B cell (primary cell): ENCODE measurements at places on chromosomes 1 and 21.

DNA sequence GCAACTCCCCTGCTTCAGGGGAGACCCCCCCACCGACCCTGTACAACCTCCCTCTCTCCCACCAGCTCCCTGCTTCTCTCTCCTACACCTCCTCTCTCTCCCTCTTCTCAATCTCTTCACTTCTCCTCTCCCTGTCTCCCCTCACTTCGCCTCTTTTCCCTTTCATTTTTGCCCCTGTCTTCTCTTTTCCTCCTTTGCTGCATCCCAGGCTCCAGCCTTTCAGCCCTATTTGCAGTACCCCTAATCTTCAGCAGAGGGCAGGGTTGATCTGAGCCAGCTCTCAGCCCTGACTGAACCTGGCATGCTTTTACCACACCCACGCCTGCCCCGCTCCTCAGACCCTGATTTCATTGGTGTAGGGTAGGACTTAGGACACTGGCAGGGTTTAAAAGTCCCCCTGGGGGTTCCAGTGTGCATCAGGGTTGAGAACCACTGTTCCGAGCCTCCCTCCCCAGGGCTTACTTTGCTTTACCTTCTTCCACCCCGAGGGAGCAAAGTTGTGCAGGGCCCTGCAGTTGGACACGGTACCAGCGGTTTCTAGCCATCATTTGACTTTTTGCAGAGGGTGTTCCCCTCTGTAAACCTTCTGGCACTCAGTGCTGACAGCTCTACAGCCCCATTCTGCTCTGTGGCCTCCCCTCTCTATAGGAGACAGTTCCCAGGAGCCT is 67.3 kb upstream of the CNTN2 start:
- H3K36me3 ChIP-seq = no peaks in the 10 kb centered on the region
- peak; percentile 75 for DNase-seq

GRCh38 chr1:40906781-40907400 is 44.7 kb upstream of the CITED4 start:
- H3K27ac ChIP-seq = no peak overlapping the region
- no peaks in the 10 kb centered on the region for H3K27me3 ChIP-seq
- H3K36me3 ChIP-seq = no peaks in the 10 kb centered on the region
- H3K4me1 ChIP-seq = no peaks in the 10 kb centered on the region
- DNase-seq = no peak

- DNase-seq = no peak
- H3K36me3 ChIP-seq = no peaks in the 10 kb centered on the region
- H3K27me3 ChIP-seq = no peaks in the 10 kb centered on the region
- no peaks in the 10 kb centered on the region for H3K4me1 ChIP-seq
- H3K4me3 ChIP-seq = no peak overlapping the region
Observed at GRCh38 chr1:118101515-118101844, 83.5 kb downstream of the SPAG17 start.

GRCh38 chr1:44237721-44238457 is 24.6 kb downstream of the DMAP1 start:
- H3K36me3 ChIP-seq = no peaks in the 10 kb centered on the region
- DNase-seq = peak; percentile 57
- no peak overlapping the region for H3K27ac ChIP-seq
- no peaks in the 10 kb centered on the region for H3K27me3 ChIP-seq

GRCh38 chr1:89728381-89728780 is 92.5 kb upstream of the LRRC8D start:
- H3K27me3 ChIP-seq = no peaks in the 10 kb centered on the region
- H3K27ac ChIP-seq = no peak overlapping the region
- DNase-seq = no peak
- H3K4me3 ChIP-seq = no peak overlapping the region
- peaks cover 20% of the 10 kb centered on the region for H3K4me1 ChIP-seq

DNA sequence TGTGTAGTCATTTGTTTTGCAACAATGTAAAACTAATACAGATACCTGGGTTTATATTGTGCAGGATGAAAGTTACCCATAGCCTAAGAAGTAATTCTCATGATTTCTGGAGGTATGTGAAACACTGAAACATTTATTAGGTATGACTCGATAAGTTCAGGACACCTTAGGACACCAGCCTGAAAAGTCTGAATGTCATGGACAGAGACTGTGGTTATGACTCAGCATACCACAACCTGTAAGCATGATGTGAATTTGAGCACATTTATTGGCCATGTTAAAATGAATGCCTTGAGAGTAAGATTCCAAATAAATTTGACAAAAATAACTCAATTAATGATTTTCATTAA is 1471.7 kb upstream of the B3GALT2 start:
- H3K27ac ChIP-seq = no peak overlapping the region
- no peaks in the 10 kb centered on the region for H3K27me3 ChIP-seq
- H3K4me1 ChIP-seq = no peaks in the 10 kb centered on the region
- no peak overlapping the region for H3K4me3 ChIP-seq
- H3K36me3 ChIP-seq = no peaks in the 10 kb centered on the region
- no peak for DNase-seq

DNA sequence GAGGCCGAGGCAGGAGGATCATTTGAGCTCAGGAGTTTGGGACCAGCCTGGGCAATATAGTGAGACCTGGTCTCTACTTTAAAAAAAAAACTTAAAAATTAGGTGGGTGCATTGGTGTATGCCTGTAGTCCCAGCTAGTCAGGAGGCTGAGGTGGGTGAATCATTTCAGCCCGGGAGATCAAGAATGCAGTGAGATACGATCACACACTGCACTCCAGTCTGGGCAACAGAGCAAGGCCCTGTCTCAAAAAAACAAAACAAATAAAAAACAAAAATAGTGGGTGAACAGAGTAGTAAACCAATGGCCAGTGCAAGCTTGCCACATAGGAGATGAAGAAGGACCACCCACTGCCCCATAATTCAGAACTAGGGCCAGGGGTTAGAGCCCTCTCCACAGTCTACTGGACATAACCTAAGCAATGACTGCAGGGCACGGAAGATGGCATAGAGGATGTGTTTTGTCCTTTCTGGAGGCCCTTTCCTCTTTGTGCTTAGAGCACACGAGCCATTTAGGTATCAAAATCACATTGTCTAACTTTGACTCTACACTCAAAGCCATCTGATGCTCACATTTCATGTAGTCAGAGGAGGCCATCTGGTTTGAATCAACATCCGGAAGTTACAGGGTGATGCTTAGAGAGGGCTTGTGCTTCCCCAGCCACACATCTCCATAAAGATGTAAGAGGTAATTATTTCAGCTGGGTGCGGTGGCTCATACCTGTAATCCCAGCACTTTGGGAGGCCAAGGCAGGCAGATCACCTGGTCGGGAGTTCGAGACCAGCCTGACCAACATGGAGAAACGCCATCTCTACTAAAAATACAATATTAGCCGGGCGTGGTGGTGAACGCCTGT is 12.6 kb downstream of the CD2 start:
- H3K27ac ChIP-seq = no peak overlapping the region
- no peak for DNase-seq

- no peaks in the 10 kb centered on the region for H3K4me1 ChIP-seq
- no peak for DNase-seq
- no peaks in the 10 kb centered on the region for H3K36me3 ChIP-seq
- H3K27me3 ChIP-seq = no peaks in the 10 kb centered on the region
- no peak overlapping the region for H3K27ac ChIP-seq
Observed at GRCh38 chr1:214270097-214270650, 10.8 kb upstream of the SMYD2 start.

DNA sequence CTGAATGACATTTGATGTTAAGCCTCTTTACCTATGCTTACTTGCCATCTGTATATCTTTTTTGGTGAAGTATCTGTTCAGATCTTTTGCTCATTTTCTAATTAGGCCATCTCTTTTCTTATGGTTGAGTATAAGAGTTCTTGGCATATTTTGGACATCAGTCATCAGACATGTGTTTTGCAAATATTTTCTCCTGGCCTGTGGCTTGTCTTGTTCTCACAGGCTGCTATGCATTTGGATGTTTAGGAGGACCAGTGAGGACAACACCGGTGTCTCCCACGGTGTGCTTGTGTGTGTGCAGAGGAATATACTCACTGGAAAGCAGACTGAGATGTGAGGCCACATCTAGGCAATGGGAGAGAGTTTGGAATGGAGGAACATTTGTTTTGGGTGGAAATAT is 87.1 kb upstream of the LYST start:
- peak overlapping the region; percentile 32 for H3K4me3 ChIP-seq
- H3K4me1 ChIP-seq = peaks cover 65% of the 10 kb centered on the region
- H3K27ac ChIP-seq = peak overlapping the region; percentile 70
- H3K36me3 ChIP-seq = no peaks in the 10 kb centered on the region

DNA sequence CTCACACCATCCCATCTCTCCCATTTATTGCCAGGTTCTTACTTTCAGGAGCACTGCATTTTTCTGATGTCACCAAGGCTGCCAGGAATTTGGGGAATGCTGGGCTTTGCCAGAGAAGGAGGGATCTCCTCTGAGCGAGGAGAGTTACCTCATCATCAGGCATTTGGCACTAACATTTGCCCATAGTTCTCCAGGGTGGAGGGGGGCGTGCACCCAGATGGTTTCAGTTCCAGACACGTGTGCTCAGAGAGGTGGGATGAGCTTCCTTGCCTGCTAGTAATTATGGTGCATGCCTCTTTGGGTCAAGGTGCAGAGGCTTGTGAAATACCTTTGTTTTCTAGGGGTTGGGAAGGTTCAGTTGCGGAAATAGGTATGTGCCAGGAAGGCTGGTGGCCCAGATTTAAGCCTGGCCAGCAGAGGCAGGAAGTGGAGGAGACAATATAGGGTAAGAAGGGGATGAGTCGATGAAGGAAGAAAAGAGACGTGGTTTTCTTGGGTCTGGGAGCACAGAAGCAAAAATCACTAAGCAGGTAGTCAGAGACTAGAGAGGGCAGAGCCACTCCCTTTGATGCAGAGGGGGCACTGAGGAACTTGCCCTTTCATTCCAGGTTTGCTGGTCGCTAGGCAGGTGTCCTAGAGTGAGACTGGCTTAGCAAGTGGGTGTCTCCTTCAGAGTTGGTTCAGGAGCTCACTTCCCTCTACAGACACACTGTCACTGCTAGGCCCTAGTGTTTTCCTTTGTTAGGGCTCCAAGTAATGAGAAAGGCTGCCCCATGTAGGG is 7.2 kb downstream of the TUFT1 start:
- H3K36me3 ChIP-seq = no peaks in the 10 kb centered on the region
- no peak for DNase-seq
- H3K27ac ChIP-seq = no peak overlapping the region
- H3K27me3 ChIP-seq = no peaks in the 10 kb centered on the region
- H3K4me1 ChIP-seq = no peaks in the 10 kb centered on the region

- H3K36me3 ChIP-seq = no peaks in the 10 kb centered on the region
- peak; percentile 92 for DNase-seq
- peak overlapping the region; percentile 82 for H3K27ac ChIP-seq
Observed at GRCh38 chr1:25031966-25032667, 102.0 kb upstream of the RUNX3 start.

- H3K27ac ChIP-seq = no peak overlapping the region
- H3K4me1 ChIP-seq = peaks cover 5% of the 10 kb centered on the region
- H3K4me3 ChIP-seq = no peak overlapping the region
- H3K27me3 ChIP-seq = peaks cover 18% of the 10 kb centered on the region
- no peak for DNase-seq
Observed at GRCh38 chr1:25609921-25610320, 6.7 kb upstream of the MAN1C1 start.

DNA sequence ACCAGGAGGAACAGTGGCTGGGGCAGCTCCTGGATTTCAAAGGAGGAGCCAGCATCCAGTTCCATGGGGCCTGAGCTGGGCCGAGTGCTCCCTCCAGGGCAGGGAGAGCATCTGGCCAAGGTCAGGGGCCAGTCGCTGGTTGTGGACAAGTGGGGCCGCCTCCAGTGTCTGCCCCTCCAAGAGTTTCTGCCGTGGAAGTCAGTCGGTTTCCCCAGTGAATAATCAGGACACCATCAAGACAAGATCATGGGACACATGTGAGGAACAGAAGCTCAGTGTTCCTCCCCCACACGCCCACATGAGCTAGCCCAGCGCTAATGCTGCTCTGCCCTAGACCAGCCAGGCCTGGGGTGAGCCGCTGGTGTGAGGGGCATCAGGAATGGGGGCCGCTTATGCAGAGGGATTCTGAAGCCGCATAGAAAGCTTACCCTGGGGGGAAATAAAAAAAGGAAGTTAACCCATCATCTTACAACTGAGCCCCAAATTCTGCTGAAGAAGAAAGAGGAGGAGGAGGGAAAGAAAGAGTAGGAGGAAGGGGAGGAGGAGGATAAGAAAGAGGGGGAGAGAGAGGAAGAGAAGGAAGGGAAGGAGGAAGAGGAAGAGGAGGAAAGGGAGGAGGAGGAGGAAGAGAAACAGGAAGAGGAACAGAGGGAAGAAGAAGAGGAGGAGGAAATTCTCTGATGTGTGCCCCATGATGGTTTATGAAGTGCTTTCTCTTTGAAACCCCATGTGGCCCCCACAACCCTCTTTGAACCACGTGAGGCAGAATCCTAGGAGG is 198.4 kb downstream of the MATN1 start:
- no peaks in the 10 kb centered on the region for H3K4me1 ChIP-seq
- no peak overlapping the region for H3K27ac ChIP-seq
- no peak for DNase-seq
- no peaks in the 10 kb centered on the region for H3K27me3 ChIP-seq
- H3K4me3 ChIP-seq = no peak overlapping the region

GRCh38 chr1:66375125-66375524 is 158.8 kb upstream of the SGIP1 start:
- peaks cover 38% of the 10 kb centered on the region for H3K36me3 ChIP-seq
- peaks cover 86% of the 10 kb centered on the region for H3K4me1 ChIP-seq
- peak overlapping the region; percentile 90 for H3K27ac ChIP-seq
- H3K4me3 ChIP-seq = no peak overlapping the region

DNA sequence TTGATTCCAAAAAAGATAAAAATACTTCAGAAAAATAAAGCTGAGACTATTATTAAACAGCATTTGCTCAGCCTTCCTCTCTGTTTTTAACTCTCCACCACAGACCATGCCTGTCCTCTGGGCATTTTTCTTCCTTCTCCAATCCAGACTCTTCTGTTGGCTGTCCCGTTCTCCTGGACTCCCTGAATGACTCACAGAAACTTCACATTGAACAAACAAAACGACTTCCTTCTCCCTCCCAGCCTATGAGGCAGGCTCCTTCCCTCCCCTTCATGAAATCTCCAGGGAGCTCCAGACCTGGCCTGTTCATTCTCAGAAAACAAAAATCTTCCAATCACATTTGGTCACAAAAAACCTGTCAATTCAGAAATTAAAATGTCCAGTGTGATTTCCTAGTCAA is 421.3 kb downstream of the NPHP4 start:
- no peaks in the 10 kb centered on the region for H3K27me3 ChIP-seq
- no peak for DNase-seq
- H3K27ac ChIP-seq = no peak overlapping the region
- no peak overlapping the region for H3K4me3 ChIP-seq

- no peak overlapping the region for H3K4me3 ChIP-seq
- DNase-seq = peak; percentile 70
- no peaks in the 10 kb centered on the region for H3K36me3 ChIP-seq
- H3K27me3 ChIP-seq = no peaks in the 10 kb centered on the region
- H3K27ac ChIP-seq = no peak overlapping the region
- peaks cover 64% of the 10 kb centered on the region for H3K4me1 ChIP-seq
Observed at GRCh38 chr1:202625416-202626360, 84.6 kb downstream of the SYT2 start.

DNA sequence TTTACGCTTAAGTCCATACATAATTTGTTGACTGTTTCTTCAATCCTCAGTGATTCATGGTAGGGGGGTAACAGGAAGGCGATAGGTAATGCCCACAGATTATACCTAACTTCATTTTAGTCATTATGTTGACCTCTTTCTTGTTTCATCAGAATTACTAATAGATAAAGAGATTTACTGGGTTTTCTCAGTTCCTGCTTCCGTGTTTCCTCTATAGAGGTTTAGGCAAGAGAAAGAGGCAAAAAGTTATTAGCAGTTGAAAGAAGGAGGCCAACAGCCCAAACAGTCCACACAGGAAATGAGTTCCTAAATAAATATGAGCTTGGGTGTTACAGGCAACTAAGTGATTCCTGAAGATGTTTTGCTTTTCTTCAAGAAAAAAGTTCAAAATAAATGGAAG is 17.9 kb upstream of the CLCA1 start:
- no peak for DNase-seq
- no peaks in the 10 kb centered on the region for H3K36me3 ChIP-seq
- no peaks in the 10 kb centered on the region for H3K4me1 ChIP-seq
